ENCODE measurements at places on chromosomes 12 and 14.

DNA sequence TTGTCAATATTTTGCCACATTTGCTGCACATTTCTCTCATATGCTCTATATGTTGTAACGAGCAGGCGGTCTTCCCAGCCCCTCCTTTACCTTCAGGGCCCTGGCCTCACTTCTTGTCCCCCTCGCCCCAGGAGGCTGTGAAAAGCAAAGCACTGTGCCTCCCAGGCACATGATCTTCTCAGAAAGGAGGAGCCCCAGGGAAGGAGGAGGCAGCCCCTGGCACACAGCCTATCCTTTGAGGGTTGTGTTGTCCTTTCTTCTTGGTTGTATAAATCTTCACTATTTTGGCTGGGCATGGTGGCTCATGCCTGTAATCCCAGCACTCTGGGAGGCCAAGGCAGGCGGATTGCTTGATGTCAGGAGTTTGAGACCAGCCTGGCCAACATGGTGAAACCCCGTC is 77.0 kb downstream of the PPP2R5C start:
- no peak for DNase-seq

GRCh38 chr12:19171731-19172130 is 42.2 kb downstream of the PLEKHA5 start:
- peak; percentile 49 for DNase-seq

DNA sequence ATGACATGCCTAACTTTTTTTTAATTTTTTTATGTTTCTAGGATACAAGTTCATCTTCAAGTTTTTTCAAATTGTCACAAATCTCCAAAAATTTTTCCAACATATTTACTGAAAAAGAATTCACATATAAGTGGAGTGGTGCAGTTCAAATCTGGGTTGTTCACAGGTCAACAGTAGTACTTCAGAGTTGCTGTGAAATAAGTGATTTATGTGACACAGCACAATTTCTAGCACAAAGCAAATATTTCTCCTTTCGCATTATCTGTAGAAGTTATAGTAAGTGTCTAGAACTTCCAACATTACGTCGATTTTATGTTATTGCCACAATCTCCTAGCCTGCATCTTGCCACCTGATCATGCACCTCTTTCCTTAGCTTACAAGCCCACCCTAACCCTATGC is 9.7 kb upstream of the KRT2 start:
- no peak for DNase-seq

GRCh38 chr12:50297996-50298395 is 14.7 kb upstream of the LIMA1 start:
- no peak for DNase-seq

DNA sequence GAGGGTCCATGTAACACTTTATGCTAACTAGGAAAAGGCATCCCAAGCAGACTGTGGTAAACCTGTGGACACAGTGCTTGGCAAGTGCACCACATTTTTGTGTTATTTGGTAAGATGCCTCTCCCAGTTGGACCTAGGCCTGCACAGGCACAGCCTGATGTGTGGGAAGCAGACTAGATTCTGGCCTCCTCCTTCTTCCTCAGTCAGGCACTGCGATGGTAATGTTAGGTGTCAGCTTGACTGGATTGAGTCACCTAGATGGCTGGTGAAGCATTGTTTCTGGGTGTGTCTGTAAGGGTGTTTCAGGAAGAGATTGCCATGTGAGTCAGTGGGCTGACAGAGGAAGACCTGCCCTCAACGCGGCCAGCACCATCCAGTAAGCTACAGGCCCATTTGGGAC is 25.3 kb upstream of the RHOJ start:
- peak; percentile 66 for DNase-seq

DNA sequence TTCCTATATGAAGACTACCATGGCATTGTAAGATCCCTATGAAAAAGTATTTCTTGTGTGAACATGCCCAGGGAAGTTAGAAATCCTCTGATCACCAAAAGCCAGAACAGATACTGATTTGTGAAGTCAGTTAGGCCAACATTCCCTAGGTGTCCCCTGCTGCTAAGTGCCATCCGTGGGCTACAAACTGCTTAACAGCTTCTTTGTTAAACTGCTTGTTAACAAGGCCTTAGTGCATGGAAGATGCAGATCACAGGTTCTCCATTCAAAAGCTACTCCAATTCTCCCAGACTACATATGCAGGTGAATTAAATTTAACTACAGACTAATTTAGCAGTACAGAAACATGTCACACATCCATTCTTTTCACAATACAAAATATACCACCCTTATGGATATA is 108.2 kb downstream of the PRICKLE1 start:
- no peak for DNase-seq

GRCh38 chr12:71007020-71007419 is 86.5 kb upstream of the PTPRR start:
- no peak for DNase-seq

- DNase-seq: no peak
Observed at GRCh38 chr14:95668235-95668772, 17.9 kb upstream of the TCL1B start.

GRCh38 chr12:26251600-26251999 is 56.2 kb downstream of the SSPN start:
- no peak for DNase-seq

- DNase-seq: peak; percentile 77
Observed at GRCh38 chr14:99391671-99392070, 89.0 kb downstream of the SETD3 start.

GRCh38 chr12:59234391-59234790 is 314.1 kb upstream of the LRIG3 start:
- no peak for DNase-seq

- DNase-seq: no peak
Observed at GRCh38 chr14:36397357-36397756, 76.9 kb upstream of the MBIP start.

DNA sequence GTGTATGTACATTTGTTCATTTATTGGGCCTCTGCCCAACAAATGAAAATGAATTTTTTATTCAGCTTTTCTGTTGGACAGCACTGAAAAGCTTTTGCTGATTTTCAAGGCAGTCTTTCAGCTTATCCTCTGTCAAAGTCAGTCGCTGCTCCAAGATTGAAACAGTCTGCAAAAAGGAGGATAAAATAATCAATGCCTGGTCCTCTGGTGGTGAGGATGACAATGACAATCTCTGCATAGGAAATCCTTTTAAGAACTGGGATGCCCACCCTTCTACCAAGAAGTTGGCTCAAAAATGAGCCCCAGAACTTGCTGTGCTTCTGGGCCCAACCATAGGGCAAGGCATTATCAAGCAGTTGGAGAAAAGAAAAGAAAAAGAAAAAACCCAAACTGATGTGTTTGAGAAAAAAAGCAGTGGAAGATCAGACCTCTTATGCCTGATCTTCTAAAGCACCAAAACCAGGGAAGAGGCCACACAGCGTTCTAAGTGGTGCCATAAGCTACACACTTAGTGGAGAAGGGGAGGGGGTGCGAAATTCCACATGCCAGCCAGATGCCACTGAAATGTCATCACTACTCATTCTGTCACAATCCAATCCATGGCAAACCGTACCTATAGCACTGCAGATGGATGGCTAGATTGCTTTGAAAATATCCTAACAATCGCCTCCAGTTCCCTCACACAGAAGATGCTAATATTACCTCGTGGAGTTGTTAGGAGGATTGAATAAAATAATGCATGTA is 69.0 kb upstream of the DUSP6 start:
- no peak for DNase-seq

DNA sequence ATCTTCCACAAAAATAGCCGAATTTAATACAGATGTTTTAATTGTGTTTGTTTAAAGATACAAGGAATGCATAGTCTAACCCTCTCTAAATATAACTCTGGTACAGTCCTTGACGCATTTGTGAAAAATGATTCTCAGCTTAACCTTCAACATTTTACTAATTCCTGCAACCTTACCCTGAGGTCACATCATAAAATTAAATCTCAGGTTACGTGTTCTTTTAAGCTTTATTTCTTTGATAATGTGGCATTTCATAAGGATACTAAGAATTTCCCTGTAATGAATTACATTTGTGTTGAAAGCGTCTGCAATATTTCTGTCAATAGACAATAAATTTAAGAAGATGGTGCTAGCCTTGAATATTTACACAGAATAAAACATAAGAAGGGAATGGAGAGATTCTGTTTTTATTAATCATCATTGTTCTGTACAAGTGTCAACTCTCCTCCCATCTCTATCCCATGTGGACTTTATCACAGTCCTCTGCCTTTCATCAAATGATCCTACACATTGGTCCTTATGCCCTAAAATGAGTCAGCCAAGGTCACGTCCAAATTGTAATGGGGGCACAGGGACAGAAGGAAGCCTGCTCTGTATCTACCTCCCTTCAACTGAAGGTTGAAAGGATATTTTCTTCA is 769.3 kb upstream of the FLRT2 start:
- peak; percentile 70 for DNase-seq

GRCh38 chr12:27161458-27162228 is 79.3 kb upstream of the C12orf71 start:
- no peak for DNase-seq

DNA sequence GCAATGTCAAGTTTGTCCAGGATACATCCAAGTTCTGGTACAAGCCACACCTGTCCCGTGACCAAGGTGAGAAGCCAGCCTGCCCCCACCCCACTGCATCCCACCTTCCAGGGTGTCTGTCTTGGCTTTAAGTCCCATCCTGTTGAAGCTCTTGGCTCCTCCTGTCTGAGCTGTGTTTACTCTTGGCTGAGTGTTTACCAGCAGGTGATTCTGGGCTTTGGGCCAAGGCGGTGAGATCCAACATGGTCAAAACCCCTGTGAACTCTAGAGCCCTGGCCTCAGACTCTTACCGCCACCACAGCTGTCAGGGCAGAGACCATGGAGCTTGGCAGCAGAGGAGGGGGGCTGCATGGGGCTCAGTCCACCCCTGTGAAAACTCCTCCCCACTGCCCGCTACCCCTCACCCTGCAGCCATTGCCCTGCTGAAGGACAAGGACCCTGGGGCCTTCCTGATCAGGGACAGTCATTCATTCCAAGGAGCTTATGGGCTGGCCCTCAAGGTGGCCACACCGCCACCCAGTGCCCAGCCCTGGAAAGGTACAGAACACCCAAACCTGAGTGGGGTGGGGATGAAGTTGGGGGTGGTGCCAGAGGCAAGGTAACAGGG is 11.6 kb downstream of the TNS2 start:
- DNase-seq: no peak

- no peak for DNase-seq
Observed at GRCh38 chr12:58889557-58889956, 30.7 kb downstream of the LRIG3 start.

DNA sequence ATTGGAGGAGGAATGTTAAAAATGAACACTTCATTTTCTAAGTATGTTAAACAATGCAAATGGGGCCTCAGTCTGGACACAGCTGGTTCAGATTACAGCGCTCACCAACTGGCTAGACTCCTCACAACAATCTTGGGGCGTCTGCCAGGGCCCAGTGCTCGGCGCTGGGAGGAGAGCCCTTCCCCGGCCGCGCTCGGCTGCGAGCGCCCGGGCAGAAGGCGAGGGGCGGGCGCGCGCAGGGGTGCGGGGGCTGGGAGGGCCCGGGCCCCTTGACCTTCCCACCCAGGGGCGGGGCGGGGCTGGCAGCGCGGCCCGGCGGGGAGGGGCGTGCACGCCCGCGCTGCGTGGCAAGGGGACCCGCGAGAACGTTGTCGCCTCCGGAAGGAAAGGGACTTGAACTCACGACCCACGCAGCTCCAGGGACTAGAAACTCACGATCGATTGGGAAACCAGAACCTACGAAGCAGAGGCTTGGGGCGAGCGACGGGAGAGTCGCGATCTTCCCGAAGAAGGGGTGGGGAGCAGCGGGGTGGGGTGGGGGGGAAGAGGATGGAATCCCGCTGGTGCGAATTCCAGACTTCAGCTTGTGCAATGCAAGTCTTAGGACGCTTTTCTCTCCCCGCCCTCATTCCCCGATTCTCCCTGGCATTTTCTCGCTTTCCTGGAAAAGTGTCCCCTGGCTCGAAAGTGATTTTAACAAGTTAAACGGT is at the start of gene FBLN5:
Gene FBLN5 (minus strand): TSS at position 220 of the 710 bp plus-strand sequence. CDS start 465 bp downstream, outside the sequence.
- peak; percentile 90 for DNase-seq

DNA sequence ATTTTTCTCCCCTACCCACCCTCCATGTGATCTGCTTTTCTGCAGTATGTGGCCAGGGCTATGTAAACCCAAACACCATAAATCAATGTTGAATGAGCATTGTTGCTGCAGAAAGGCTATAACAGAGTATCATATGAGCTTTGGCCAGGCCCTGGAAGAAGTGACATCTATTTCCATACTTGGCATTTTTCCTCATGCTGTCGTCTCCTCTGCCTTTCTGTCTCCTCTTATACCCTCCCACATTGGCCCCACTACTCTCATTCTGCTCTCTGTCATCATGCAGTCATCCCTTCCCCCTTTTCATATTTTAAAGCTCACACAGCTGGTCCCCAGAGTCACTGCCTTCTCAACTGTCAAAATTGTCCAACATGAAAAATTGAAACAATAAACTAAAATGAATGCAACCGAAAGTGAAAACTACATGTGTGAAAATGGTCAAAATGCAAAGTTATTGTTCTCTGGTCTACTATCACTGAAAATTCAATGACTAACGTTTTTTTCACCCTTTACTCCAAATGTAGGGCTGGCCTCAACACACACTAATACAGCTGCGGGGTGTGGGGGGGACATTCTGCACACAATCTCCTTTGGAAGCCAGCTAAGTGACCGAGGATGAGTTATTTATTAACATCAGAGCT is 290.7 kb upstream of the TMPO start:
- no peak for DNase-seq

- DNase-seq: peak; percentile 80
Observed at GRCh38 chr14:68124979-68125731, 305.6 kb downstream of the RAD51B start.

DNA sequence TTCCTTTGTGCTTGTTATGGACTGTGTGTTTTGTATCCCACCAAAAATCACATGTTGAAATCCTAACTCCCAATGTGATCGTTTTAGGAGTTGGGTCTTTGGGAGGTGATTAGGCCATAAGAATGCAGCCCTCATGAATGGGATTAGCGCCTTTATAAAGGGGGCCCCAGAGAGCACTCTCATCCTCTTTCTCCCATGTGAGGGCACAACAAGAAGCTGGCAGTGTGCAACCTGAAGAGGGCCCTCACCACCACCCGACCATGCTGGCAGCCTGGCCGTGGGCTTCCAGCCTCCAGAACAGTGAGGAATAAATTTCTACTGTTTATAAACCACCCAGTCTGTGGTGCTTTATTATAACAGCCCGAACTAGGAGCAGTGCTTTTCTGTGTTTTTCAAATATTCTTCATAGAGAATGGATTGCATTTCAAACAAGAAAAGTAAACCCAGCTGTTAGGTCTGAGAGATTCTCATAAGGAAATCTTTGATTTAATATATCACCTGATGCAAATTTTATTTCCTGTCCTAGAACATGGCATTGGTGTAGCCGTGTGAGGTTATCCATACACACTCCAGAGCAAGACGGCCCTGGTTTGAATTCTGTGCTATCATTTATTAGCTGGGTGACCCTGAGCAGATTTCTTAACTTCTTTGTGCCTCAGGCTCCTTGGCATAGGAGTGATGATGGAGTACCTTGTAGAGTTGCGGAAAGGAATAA is 27.8 kb downstream of the HSPB8 start:
- no peak for DNase-seq
